Stimulated activated CD8-positive, alpha-beta memory T cell treated with anti-CD3 and anti-CD28 coated beads, Interleukin-4, amount 100 ng/mL, for 1 hour (primary cell): ENCODE measurements at places on chromosomes 7 and 10.
A peak's percentile ranks its signal among the peaks of the same experiment; 100 is the strongest.

- no peak for DNase-seq
These were observed 200.8 kb downstream of the ELMO1 start for GRCh38 chr7:37247861-37248260.

DNA sequence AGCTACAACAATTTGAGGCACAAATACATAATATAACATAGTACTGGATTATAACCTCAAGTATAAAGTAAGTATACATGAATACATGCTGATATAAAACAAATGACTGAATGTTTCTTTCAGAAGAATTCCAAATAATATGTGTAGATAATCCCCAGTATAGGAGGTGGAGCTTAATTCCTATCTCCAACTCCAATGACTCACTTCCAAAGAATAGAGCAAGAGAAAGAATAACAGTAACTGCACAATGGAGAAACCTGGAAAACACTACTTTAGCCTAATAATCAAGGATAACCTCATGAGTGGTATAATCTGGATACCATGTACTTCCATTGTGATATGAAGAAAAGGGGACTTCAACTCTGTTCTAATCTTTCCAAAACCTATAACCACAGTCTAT, 13.7 kb upstream of the SEMA3C start:
- DNase-seq, result no peak

DNA sequence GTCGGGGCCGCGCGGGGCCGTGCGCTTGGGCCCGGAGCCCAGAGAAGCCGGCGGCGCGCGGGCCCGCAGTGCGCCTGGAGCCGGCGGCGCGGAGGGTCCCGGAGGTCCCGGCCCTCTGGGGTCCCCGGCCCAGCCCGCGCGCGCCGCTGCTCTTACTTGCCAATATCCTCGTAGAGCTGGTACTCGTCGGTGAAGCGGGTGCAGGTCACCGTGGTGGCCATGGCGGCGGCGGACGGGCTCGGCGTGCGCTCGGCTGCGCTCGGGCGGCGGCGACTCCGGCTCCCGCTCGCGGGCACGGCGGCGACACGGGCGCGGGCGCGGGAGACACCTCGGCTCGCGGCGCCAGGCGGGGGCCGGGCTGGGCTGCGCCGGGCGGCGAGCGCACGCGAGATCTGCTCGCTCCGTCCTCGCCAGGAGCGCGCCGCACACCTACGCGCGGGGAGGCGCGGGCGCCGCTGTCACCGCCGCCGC, at the start of gene CAMK2B:
Gene CAMK2B, minus strand, starts transcription at position 394 of the 471 bp plus-strand sequence. Its CDS starts 173 bp downstream, at position 221.
- DNase-seq, result no peak

DNA sequence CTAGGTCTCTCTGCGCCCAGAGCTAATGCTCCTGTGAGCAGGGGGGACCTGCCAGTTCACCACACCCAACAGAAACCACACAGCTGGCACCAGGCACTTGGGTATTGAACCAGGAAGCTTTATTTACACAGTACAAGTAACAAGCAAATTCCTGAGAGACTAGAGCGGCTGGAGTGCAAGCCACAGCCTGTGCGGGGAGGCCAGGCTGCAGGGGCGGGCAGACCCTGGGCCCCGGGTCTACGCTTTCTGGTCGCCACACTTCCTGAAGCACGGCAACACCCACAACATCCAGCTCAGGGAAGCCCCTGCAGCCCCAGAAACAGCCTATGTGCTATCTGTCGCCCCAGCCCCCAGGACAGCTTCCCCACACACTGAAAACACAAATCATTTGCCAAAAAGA, 125.0 kb downstream of the FAM53B start:
- no peak for DNase-seq

DNA sequence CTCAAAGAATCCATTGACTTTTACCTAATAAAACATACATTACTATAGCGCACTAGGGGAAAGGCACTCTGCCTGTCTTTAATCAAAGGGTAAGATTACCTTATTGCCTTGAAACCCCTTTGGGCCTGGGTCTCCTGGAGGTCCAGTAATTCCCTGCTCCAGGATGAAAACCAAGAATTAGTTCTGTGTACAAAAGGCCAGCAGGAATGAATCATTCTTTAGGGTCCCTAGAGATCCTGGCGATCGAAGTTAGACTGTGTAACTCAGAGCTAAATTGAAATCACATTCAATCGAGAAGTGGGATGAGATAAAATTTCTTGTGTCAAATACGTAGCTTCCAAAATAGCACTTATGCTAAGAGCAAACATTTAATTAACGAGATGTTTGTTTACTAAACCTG, 29.8 kb downstream of the COL28A1 start:
- no peak for DNase-seq

DNA sequence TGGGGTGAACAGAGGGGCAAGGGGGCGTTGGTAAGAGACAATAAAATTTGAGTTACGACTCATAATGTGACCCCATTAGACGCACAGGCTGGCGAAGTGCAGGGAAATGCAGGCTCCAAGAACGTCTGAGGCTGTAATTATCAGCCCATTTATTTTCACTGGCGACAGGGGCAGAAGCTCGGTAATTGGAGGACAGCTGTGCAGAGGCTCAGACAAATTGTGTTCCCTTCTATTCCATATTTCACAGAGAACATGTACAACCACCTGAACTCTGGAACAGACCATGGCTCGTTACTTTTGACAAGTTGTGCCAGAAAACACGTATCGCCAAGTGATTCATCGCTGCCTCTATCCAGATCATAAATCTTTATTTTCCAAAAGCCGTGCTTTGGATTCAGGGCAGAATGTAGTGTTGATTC, 137.3 kb upstream of the FRMD4A start:
- no peak for DNase-seq

DNA sequence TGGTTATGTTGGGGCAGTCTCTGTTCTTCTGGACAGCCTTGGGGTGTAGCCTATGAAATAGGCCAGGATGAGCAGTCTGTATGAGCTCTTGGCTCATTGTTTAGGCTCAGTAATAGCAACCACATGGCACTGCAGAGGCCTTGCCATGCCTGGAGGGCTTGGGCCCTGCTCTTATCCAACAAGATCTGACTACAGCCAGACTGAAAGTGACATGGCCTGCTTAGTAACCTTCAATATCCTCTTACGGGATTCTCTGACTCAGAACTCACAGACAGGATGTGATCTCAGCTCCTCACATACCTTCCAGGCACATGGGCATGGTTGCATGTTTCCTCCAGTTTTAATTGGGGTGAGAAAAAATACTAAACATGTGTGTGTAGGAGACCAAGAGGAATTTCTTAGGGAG, 289.3 kb downstream of the PTEN start:
- no peak for DNase-seq

GRCh38 chr10:92753865-92754264, 64.1 kb downstream of the HHEX start:
- DNase-seq, result no peak

DNA sequence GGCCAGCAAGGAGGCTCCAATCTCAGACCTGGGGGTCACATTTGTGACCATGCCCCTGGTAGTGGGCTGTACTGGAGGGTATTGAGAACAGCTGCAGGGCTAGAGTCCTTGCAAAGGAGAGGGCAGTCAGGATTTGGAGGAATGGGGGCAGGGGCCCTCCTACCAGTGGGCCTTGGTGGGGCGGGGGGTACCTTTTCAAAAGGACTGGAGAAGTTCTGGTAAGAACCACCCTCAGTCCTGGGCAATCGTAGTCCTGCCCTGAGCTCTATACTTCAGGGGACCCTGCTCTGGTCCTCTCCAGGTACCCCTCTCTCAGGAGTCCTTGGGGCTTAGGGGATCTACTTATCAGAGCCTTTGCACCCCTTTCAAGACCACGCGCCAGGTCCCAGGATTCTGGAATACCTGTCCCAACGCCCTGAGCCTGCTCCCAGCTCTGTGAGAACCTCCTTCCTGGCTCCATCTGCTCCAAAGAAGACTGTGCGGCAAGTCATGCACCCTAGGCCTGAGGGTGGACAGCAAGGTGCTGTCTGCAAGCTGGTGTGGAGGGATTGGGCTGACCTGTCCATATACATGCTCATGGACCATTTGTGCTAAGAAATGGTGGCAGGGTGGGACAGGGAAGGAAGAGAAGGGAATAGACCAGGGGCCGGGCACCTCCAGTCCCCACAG, 134.1 kb upstream of the EEPD1 start:
- no peak for DNase-seq

DNA sequence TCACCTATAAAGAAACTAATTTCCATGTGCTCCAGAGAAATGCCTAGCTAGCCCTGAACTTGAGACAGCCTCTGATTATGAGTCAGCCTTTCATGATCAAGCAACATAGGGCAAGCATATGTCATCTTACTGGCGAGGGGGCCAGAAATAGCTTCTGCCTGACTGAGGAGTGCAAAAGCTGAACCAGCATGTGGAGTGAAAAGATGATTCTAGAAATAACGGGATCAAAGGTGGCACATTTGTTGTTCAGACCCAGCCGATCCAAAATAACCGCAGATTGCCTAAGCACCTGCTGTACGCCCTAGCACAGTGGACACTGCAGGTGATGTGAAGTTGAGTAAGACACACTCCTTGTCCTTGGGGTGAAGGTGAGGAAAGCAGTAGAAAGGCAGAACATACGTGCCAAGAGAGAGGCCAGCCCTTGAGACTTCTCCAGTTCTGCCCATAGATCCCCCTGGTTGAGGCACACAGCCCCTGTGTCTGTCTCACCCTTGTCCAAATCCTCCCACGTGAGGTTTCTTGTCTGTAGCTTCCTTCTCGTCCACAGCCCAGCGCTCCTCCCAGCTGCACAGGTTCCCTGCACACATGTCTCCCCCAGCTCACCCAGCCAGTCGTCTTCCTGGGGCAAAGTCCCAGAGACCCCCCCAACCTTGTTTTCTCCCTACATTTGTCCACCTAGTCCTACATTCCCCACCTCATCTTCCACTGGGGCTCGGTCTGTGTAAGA, 2.8 kb upstream of the BCL7B start:
- DNase-seq, result no peak

GRCh38 chr10:53898532-53898931, 902.5 kb downstream of the PCDH15 start:
- no peak for DNase-seq

GRCh38 chr7:131720703-131721102, 164.3 kb upstream of the PODXL start:
- DNase-seq, result no peak

- DNase-seq, result no peak
These were observed 12.7 kb downstream of the SLC29A3 start for GRCh38 chr10:71331736-71332135.

- peak; percentile 14 for DNase-seq
These were observed 102.0 kb downstream of the STRA8 start for GRCh38 chr7:135335628-135336139.

- no peak for DNase-seq
These were observed 481.5 kb upstream of the KLF6 start for GRCh38 chr10:4266416-4267085.

GRCh38 chr7:12391922-12392615, 11.6 kb downstream of the VWDE start:
- no peak for DNase-seq

DNA sequence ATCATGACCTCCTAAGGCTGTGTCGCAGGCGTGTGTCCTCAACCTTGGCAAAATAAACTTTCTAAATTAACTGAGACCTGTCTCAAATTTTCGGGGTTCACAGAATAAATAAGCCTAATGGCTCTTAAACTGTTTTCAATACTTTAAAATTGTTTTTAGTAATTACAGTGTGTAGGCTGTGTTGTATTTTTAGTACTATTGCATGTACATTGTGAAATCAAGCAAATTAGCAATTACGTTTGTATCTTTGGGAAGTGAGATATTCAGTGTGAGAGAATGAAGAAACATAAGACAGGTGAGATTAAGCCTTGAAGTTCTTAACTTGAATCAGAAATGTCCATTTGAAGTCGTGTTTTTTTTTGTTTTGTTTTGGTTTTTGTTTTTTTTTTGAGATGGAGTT, 4.8 kb upstream of the AKR1B10 start:
- DNase-seq, result no peak

DNA sequence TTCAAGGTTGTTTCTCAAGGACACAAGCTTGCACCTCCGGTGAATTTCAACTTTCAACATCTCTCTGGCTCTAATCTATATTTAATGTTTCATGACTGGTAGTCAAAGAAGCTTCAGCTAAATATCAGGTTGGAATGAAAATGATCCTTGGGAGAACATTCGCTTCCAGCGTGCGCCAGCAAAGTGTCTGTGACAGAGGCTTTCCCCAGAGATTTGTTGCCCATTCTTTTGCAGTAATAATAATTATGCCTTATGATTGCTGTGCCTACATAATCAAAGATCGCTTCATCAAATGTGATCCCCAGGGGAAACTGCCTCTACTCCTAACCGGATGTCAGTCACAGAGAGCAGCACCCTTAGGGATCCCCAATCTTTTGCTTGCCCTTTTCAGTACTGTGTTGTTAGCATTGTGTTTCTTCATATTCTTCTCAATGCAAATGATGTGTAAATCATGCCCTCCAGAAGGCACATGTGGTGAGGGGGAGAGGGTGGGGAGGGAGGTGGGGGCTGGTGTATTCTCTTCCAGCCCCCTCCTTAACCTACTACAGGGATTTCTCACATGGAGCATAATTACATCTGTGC, 30.5 kb downstream of the FZD1 start:
- no peak for DNase-seq

GRCh38 chr7:98202367-98203195, 8.7 kb upstream of the BHLHA15 start:
- peak; percentile 19 for DNase-seq

GRCh38 chr7:21429021-21429420, 1.1 kb downstream of the SP4 start:
- no peak for DNase-seq

DNA sequence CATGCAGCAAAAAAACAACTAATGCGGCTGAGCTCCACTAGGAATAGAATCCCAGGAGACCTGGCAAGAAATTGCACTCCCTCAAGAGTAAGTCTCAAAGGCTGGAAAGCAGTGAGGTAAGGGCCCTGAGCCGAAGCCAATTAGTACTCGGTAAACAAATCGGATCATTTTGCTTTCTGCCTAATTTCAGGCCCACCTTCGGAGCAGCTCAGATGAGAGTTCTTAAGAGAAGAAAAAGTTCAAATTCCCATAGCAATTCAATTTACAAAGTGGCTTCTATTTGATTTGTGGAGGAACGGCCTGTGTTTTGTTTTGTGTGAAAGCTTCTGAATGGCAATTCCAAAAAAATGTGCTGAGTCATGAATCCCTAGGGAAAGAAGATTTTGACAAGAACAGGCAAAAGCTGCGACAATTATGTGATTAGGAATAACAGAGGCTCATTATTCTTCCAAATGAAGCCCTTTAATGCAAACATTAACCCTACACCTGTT, 60.9 kb downstream of the SLC16A9 start:
- DNase-seq, result no peak

DNA sequence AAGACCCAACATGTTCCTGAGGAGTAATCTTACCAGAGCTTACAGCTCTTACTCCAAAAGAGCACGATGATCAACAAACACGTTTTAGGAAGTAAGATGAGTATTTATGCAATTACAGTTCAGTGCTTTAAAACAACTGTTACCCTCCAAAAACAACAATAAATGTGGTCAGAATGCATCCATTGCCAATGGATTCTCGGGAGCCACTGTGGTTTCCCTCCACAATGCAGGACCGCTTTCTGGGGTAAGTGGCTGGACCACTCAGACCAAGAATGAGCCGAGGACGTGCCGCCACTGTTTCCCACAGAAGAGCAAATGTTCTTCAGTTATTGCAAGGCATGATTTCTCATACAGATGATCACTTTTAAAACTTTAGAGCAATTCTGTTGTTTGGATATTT, 232.3 kb upstream of the MKLN1 start:
- DNase-seq, result no peak
